WERI-Rb-1 (cell line): ENCODE measurements at places on chromosomes 13 and 19.
A peak's percentile ranks its signal among the peaks of the same experiment; 100 is the strongest.

GRCh38 chr19:5955636-5955935 is 22.4 kb downstream of the RANBP3 start:
- no peak for DNase-seq

- no peak for DNase-seq
These were observed 23.5 kb downstream of the COL5A3 start for GRCh38 chr19:9986787-9987281.

GRCh38 chr13:59424661-59425060 is 739.1 kb downstream of the DIAPH3 start:
- DNase-seq: no peak

DNA sequence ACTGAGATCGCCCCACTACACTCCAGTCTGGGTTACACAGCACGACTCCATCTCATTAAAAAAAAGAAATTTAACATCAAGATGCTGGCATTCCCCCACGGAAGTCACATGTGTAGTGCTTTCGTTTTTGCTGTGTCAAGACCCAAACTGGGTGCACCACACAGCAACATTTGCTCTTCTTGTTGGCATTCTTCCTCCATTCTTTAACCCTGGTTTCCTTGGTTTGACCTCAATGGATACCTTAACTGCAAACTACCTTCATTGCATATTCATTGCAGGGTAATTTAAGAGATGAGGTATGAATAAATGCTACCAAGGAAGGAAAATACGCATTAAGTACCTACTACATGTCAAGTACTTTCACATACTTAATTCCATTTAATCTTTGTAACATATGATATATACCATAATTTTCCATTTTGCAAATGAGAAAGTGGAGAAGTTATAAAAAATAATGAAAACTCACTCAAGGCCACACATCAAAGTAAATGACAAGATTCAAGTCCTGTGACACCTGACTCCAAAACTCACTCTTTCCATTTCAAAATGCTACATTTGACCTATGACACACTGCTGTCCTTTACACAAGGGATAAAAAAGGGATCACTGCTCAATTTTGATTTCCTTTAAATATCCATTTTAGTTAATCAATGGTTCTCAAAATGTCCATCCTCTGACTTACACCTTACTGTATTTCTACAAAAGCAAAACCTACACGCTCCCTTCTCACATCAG is 59.2 kb downstream of the STK24 start:
- no peak for DNase-seq

GRCh38 chr13:77118134-77118533 is 91.2 kb upstream of the FBXL3 start:
- DNase-seq: no peak

DNA sequence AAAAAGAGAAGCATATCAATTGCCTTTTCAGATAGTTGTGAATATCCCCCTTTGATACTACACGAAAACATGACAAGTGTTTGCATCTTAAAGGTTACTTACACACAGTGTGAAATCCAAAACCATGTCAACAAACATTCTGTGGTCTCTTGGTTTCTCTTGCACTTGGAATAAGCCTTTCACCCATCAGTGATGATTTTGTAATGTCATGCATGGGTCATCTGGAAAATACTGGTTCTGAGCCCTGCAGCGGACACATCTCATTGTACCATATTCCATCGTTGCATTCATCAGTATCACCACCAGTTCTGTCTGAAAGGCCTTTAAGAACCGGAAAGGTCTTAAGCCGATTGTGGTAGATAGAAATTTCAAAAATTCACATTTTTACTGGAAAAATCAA is 65.4 kb upstream of the SOX1 start:
- DNase-seq: no peak

DNA sequence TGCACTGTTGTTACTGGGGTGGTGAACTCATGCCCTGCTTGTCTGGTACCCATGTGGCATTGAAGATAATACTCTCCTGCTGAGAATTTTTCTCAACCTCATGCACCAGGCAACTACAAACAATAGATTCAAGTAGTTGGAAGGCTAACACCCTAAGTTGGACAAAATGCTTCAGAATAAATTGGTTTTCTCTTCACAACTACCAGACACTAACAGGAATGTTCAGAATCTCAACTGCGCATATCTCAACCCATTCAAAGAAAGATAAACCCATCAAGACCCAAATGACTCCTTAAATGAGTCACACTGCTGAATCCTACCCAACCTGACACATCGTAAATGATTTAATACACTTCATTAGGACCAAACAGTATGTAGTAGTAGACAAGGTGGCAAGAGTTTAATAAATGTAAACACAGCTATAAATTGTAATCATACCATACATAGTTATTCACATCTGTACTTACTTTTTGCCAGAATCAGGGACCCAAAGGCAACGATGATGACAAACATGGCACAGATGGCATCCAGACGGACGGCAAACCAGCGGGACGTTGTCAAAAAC is 227.4 kb downstream of the ABCC4 start:
- DNase-seq: no peak

DNA sequence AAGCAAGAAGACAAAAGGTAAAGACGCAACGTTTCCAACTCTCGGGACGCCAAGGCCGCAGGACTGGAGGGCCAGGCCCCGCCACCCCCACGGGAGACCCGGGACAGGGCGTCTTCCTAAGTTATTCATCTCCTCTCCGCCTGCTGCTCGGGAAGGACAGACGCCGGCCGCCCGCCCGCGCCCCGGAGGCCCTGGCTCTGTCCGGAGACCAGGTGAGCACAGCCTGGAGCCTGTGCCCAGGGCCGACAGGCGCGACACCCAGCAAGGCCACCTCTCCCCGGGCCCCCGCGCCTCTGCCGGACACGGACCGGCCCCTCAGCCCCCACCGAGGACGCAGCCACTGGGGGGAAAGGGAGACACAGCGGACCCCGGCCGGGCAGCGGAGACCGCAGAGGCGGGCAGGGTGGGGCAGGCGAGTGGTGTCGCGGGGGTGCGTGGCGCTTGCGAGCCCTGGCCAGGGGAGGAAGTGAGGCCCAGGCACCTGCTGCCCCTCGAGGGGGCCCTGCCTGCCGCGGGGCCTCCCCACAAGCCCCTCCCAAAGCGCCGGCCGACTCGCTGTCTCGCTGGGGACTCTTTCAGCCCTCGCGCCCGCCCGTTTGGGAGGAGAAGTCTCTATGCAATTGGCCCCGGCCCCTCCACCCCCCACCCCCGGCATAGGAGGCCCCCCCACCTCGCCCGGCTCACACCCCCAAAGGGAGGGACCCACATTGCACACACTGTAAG is 17.2 kb downstream of the SMIM24 start:
- no peak for DNase-seq

GRCh38 chr19:58350001-58350861 is 3.1 kb downstream of the A1BG start:
- no peak for DNase-seq

DNA sequence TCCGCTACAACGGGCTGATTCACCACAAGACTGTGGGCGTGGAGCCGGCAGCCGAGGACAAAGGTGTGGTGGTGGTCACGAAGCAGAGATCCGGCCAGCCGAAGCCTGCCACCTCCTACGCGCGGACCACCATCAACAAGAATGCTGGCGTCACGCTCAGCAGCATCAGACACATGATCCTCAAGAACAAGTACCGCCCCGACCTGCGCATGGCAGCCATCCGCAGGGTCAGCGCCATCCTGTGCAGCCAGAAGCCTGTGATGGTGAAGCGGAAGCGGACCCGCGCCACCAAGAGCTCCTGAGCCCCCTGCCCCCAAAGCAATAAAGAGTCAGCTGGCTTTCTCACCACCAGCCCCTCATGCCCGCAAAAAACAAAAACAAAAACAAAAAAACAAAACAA is 34.4 kb downstream of the ZNF44 start:
- no peak for DNase-seq

DNA sequence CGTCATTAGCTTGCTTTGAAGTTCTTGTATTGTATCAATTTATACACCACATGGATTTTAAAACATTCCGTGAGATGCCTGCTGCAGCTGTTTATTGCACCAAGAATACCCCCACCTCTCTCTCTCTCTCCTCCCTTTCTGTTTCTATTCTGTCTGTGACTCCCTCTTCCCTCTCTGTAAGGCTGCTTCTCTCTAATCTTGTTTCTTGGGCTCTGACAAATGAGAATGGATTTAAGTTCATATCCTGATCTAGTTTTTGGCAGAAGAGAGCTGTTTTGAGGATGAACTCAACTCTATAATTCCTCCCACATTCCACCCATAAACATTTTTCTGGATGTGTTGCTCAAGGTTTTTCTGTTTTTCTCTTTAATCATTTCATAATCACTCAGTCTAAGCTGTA is 144.3 kb upstream of the FRY start:
- no peak for DNase-seq

- peak; percentile 33 for DNase-seq
These were observed 509 bp downstream of the TPP2 start for GRCh38 chr13:102597029-102597961.

DNA sequence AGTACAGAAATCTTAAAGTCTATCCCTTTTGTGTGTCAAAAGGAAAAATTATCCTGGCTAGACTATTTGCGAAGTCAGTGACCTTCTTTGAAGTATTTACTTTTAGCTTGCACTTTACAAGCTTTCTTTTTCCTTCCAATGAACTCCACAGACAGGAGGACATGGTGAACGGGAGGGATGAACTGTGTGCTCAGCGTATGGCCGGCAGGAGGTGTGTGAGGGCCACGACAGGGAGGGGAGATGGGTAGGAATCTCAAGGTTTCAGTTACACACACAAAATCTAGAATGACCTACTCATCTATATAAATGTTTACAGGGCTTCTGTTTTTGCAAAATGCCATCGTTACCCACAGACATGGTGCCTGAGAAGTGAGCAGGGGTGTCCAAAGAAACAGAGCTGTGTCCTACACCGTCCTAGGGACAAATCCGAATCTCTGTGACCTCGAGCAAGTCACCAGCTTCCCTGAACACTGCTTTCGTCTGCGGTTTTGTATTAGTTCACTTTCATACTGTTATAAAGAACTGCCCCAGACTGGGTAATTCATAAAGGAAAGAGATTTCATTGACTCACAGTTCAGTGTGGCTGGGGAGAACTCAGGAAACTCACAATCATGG is 537.2 kb downstream of the LIG4 start:
- peak; percentile 91 for DNase-seq

- DNase-seq: no peak
These were observed 2.7 kb upstream of the RUBCNL start for GRCh38 chr13:46389457-46390451.

GRCh38 chr13:78228940-78229339 is 310.3 kb upstream of the EDNRB start:
- no peak for DNase-seq

GRCh38 chr19:55223291-55224037 is 5.1 kb downstream of the TMEM86B start:
- DNase-seq: no peak

GRCh38 chr13:92821324-92821723 is 405.3 kb upstream of the GPC6 start:
- no peak for DNase-seq

- DNase-seq: no peak
These were observed 750.2 kb upstream of the SLITRK5 start for GRCh38 chr13:86920961-86921360.

DNA sequence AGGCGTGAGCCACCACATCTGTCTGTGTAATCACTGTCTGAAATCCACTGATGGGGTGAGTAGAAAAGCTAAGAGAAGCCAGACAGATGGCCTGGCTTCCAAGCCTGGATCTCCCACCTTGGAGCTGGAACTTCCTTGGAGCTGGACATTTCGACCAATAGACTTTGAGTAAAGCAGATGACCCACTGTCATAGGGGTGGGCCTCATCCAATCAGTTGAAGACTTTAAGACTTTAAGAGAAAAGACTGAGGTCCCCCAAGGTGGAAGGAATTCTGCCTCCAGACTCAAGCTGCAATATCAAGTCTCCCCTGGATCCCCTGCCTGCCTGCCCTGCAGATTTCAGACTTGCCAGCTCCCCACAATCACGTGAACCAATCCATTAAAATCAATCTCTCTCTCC is 20.7 kb downstream of the VSTM1 start:
- DNase-seq: no peak

DNA sequence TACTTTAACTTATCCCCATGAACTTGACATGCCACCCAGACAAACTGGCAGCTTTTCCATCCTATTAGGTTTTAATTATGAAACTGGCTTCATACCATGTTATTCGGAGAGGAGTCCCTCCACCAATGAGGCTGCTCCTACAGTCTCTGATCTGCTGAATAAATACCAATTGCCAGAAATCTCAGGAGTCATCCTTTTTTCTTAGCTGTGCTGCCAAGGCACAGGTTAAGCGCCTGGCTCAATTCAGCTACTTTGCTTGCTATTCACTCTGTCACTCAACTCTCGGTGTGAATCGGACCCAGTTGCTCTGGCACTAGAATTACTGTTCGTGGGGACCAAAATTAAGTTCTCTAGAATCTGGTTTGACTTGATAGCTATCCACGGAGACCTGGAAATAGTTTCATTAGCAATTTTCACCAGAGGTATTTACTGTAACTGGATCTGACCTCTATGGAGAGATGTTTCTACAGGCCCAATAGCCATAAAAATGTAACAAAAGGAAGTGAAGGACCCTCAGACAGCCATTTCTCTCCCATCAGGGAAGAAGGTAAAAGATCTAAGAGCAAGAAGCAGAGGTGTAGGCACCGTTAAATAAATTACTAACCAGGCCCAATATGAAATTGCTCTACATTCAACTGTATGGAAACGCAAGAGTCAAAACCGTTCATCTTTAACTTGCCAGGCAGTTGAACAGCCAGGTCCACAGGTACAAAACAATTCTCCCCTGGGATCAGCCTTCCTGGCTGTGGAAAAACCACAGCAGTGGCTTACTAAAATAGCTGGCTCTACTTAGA is 5.4 kb downstream of the ZC3H4 start:
- no peak for DNase-seq

GRCh38 chr19:13693889-13694288 is 70.4 kb upstream of the MRI1 start:
- no peak for DNase-seq
